NCI-H1436 treated with DMSO at 0.1 percent for 48 hours (cell line): ENCODE measurements at places on chromosomes 7 and 10.
A peak's percentile ranks its signal among the peaks of the same experiment; 100 is the strongest.

GRCh38 chr7:7105800-7106582 lies 76.4 kb upstream of the C1GALT1 start:
- DNase-seq = no peak

GRCh38 chr10:21260066-21260465 lies 265.4 kb downstream of the SKIDA1 start:
- no peak for DNase-seq

GRCh38 chr10:89384474-89385340 lies 6.9 kb downstream of the IFIT1B start:
- DNase-seq = no peak

- no peak for DNase-seq
Observed at GRCh38 chr7:29607889-29608288, 44.3 kb downstream of the PRR15 start.

DNA sequence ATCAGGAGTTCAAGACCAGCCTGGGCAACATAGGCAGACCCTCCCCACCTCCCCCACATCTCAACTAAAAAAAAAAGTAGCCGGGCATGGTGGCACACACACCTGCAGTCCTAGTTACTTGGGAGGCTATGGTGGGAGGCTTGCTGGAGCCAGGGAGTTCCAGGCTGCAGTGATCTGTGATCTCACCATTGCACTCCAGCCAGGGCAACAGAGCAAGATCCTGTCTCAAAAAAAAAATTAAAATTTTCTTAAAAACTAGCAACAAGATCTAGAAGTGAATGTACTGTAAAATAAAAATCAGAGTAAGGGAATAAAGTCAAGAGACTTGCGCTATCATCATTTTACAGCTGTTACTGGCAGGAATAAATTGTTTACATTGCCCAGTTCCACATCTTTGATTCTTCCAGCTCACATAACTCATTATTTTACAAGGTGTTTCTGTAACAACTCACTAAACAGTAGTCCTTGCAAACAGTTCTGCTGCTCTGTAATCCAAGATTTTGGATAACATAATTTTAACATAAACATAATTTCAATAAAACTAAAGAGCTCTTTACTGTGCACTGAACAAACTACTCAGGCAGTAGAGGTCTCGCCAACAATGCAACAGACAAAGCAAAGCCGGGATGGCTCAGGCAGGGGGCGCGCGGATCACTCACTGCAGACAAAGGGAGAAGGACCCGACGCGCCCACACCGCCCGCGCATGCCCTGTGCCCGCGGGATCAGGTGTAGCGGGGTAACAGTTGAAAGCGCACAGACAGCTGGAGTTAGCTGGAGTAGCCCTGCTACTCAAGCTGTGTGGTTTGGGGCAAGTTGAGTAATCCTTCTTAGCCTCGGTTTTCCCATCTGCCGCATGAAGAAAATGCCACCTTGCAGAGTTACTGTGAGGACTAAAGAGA lies 73.3 kb upstream of the NFE2L3 start:
- DNase-seq = peak; percentile 52

GRCh38 chr10:110546499-110547110 lies 20.9 kb upstream of the SMC3 start:
- no peak for DNase-seq

DNA sequence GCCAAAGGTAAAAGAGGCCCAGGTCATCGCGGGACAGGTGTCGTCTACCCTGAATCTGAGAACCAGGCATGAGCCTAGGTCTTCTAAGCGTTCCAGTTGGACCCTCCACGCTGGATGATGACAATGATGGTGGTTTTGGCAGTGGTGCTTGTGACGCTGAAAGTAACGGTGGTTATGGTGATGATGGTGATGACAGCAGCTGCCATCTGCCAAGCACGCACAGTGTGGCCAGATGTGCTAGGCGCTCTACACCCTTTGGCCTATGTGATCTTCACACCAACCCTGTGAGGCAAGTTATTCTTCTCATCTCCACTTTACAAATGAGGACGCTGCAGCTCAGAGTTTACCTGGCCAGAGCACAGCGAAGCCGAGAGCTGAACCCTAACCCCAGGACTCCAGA lies 93.9 kb downstream of the FAM53B start:
- no peak for DNase-seq

- no peak for DNase-seq
Observed at GRCh38 chr10:61157182-61157581, 213.2 kb upstream of the RHOBTB1 start.

- no peak for DNase-seq
Observed at GRCh38 chr10:4887501-4887900, 61.5 kb downstream of the AKR1E2 start.
